Lung (tissue), 17 donors: ENCODE measurements at places on chromosomes 4 and X. TPM values are rescaled to one million over a fixed set of nuclear protein-coding genes. Genes with fewer than 3 reads are reported as not detected.

- no peak for DNase-seq
Measured at GRCh38 chr4:78799551-78800495, 23.7 kb downstream of the BMP2K start.

DNA sequence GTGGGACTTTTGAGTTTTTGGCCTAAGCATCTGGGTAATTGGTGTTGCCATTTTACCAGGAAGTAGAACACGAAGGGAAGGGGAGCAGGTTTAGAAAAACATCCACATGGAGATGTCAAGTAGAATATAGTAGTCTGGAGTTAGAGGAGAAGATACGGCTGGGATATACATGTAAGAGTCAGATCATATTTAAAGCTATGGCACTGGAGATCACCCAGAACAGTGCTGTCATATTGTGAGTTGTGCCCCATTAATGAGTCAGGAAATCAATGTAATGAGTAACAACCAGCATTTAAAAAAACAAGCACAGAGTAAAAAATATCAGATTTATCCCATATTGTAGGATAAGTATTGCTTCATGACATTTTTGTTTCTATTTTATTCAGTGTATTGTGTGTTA is 4.2 kb downstream of the GSTCD start:
- no peak for DNase-seq

DNA sequence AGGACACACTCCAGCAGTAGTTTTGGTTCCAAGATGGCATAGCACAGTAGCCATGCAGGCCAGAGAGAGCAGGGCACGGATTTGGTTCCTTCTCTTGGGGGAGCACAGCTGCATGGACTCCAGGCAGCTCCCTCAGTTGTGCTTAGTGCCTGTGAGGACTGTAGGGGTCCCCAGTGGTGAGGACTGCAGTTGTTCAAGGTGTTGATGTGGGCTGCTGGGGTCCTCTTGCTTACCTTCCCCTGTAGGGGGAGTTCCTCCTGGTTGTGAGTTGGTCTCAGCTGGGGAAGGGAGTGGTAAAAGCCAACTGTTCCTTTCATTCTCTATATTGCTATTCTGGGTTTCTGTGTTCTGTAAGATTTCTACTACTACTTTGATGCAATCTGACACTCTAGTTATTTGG is 606.5 kb downstream of the MAGEB5 start:
- no peak for DNase-seq

The TCEAL5 gene
- total RNA-seq = 0.28 TPM

The DGKK gene
- not detected for total RNA-seq
